ENCODE measurements at places on chromosomes 2 and 18.
A peak's percentile ranks its signal among the peaks of the same experiment; 100 is the strongest.

- DNase-seq = no peak
Measured at GRCh38 chr2:238655974-238656722, 191.7 kb upstream of the TWIST2 start.

- DNase-seq = peak; percentile 30
Measured at GRCh38 chr2:234674781-234675201, 177.9 kb upstream of the ARL4C start.

DNA sequence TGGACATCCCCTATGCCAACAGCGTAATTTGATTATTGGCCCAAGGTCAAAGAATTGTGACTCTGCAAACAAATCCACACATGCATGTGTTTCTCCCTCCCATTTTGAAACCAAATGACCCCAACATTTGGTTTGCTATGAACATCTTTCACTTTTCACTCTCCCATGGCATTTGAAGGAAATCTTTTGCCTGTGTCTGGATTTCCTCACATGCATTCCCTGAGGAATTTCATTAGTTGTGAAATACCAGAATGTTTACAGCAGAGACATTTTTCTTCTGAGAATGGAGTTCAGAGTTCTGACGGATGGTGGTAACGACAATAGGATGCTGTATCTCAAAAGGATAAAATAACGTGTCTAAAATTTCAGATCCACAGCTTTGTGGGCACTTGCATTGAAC lies 60.3 kb upstream of the LMAN1 start:
- DNase-seq = no peak

GRCh38 chr2:221334481-221335218 lies 237.5 kb downstream of the EPHA4 start:
- DNase-seq = no peak

DNA sequence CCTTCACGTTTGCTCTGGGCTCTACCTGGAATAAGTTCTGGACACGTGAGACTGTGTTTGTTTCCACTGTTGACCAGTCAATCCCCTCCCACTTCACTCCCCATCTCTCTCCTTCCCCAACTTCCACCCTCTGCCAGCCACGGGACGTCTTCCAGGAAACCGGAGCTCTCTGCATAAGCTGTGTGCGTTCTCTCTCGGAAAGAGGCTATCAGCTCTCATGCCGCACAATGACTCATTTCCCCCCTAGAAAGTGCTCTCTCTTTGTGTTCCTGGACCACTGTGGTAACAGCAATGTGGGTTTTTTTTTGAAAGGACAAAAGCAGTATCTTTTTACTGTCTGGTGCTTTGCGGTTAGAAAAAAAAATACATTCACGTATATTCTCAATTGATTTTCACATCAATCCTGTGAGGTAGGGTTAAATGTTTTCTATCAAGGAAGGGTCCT lies 10.2 kb downstream of the PROKR1 start:
- DNase-seq = no peak

DNA sequence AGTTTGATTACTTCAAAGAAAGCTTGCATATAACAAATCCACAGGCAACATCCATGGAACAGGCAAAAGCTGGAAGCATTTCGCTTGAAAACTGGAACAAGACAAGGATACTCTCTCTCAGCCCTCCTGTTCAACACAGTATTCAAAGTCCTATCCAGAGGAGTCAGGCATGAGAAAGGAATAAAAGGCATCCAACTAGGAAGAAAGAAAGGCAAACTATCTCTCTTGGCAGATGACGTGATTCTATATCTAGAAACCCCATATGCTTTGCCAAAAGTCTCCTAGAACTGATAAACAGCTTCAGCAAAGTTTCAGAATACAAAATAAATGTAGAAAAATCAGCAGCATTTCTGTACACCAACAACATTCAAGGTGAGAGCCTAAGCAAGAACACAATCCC lies 34.1 kb upstream of the MC4R start:
- DNase-seq = no peak

DNA sequence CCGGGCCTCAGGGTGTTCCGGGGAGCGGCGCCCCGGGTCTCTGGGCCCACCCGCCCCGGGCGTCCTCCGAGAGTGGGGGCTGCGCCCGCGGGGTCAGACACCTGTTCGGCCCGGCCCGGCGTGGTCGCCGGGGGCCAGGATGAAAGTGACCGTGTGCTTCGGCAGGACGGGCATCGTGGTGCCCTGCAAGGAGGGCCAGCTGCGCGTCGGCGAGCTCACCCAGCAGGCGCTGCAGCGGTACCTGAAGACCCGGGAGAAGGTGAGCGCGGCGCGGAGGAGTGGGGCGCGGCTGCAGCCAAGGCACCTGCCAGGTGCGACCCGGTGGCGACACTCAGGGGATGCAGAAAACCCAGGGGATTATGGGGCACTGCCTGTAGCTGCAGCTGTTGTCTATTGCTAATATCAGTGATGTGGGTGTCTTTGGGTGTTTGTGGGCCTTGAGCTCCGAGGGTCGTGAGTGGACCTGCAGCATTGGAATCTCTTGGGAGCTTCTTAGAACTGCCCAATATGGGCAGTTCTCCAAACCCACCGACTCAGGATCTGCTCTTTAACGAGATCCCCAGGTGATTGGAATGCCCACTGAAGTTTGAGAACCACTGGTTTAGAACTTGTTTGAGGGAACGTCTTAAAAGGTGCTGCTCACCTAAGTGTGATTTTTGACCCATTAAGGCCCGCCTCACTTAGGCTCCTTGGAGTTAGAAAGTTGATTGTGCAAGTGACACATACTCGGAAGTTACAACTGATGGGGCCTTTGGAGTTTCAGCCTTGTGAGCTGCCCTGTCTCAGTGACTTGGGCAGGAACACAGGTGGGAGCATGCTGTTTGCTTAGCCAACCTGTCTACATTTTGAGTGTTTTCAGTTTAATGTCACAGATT lies 823 bp downstream of the PARD3B start:
- peak; percentile 36 for DNase-seq

- no peak for DNase-seq
Measured at GRCh38 chr2:84805250-84805958, 75.5 kb downstream of the TRABD2A start.

- no peak for DNase-seq
Measured at GRCh38 chr2:42421157-42421485, 60.1 kb upstream of the COX7A2L start.

DNA sequence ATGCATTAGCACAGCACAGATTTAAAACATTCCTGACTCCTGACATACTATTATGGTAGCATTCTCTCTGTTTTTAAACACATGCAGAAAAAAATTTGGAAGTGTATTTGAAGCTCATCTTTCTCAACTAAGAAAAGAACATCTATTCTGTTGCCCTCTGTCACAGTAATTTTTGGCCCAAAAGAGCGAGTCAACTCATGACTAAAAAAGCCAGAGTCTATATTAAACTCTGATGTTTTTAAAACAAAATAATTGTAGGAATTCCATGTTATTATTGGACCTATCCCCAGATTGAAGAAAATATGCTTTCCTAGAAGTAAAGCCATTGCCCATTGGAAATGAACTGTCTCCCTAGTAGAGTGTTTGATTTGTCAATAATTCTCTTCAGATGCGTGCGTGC lies 96.7 kb downstream of the CRIM1 start:
- DNase-seq = no peak

DNA sequence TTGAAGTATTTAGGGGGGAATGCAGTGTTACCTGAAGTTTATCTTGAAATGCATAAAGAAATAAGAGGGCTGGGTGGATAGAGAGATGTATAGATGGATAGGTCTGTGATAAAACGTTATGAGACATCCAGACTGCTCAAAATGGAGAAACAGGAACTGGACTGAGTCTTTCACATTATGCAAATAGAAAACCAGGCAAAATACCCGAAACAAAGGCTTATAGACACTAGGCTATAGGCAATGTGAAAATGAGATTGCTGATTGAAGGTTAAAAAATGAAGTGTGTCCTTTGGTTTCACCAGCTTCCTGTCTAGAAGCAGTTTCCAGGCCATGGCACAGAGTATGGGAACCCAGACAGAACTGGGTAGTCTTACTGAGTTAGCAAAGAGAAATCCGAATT lies 24.9 kb upstream of the SLC3A1 start:
- no peak for DNase-seq

GRCh38 chr2:232348936-232349335 lies 29.6 kb upstream of the ALPP start:
- DNase-seq = no peak

DNA sequence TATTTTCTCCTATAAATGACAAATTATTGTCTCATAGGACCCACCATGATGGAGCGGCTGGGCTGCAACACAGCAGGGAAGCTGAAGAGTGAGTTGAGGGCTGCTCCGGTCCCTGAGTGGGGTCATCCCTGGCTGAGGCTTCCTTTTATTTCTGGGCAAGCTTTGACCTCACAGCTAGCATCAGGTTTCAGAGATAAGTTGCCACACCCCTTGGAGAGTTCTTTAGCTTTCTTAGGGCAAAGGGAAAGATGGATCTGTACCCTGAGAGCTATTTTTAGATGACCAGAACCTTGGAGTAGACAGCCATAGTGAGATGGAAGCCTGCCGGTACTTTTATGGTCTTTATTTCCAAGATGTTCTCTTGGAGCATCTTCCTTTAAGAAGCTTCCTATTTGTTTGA lies 11.5 kb downstream of the MYL1 start:
- no peak for DNase-seq

DNA sequence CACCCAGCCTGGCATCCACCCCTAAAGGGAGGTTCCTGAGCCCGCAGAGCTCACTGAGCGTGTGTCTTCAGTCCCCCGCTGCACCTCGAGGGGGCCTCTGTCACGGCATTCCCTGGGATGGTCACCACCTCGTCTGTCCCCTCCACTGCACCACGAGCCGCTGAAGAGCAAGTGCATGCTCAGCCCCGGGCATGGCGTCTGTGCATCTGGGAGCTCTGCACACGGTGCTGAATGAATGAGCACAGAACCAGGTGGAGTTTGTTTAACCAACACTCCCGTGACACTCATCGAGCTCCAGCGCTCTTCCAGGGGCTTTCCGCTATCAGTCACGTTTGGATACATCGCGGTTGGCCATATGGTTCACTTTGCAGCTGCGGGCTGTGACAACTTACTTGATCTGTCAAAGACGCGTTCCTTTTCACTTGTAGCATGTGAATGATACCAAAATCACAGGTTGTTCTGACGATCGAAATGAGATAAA lies 9.2 kb downstream of the ALLC start:
- DNase-seq = no peak

GRCh38 chr2:219112651-219113338 lies 47.8 kb downstream of the NHEJ1 start:
- no peak for DNase-seq

DNA sequence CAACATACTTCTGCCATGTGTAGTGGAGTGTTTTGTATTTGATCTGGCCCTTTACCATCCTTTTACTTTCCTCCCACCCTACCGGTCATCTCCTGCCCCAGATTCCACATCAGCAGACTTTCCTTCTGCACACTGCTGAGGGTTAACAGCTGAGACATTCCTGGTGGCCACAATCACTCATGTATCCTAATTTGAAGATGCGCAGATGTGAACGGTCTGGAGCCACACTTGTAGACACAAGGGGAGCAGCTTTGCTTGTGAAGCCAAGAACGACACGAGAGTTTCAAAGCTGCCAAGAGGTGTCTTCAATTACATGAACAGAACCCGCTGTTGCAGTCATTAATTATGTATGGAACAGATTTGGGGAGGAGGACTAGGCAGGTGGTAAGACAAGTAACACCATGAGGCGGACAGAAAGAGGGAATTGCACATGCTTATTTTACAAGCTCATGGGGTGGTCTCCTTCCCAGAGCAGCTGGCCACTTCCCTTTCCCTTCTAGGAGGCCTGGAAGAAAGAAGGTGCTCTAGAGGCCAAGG lies 260.7 kb upstream of the KLHL29 start:
- DNase-seq = no peak

- no peak for DNase-seq
Measured at GRCh38 chr2:40204268-40204667, 247.6 kb downstream of the SLC8A1 start.

DNA sequence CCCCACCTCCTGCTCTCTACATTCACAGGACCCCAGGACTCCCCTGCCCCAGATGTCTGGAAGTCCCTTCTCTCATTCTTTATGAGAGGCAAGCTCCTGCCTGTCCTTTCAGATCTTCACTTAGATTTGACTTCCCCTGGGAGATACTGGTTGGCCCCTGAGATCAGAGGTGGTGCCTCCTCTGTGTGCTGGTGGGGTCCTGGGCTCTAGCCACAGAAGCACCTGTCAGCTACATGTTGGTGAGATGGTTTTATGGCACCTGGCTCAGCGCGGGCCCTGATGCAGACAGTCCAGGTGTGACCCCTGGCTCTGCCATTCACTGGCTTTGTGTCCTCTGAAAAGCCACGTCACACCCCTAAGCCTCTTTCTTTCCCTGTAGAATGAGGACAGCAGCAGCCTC lies 369.6 kb upstream of the ID2 start:
- DNase-seq = no peak

DNA sequence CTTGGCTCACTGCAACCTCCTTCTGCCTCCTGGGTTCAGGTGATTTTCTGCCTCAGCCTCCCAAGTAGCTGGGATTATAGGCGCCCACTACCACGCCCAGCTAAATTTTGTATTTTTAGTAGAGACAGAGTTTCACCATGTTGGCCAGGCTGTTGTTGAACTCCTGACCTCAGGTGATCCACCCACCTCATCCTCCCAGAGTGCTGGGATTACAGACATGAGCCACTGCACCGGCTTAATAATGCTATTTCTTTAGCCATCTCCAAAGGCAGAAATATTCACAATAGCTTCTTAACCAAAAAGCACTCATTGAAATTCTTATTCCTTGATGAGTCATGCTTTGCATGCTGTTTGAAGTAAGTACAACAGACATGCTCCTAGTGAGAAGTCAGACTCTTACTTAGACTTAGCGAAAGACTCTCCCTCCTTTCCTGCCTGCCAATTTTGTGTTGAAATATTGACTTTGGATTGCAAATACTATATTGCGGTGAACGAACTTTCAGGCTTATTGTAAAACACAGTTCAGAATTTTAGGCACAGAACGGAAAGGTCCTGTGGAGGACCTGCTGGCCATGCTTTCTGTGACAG lies 4.4 kb downstream of the ACTR3 start:
- DNase-seq = peak; percentile 47

DNA sequence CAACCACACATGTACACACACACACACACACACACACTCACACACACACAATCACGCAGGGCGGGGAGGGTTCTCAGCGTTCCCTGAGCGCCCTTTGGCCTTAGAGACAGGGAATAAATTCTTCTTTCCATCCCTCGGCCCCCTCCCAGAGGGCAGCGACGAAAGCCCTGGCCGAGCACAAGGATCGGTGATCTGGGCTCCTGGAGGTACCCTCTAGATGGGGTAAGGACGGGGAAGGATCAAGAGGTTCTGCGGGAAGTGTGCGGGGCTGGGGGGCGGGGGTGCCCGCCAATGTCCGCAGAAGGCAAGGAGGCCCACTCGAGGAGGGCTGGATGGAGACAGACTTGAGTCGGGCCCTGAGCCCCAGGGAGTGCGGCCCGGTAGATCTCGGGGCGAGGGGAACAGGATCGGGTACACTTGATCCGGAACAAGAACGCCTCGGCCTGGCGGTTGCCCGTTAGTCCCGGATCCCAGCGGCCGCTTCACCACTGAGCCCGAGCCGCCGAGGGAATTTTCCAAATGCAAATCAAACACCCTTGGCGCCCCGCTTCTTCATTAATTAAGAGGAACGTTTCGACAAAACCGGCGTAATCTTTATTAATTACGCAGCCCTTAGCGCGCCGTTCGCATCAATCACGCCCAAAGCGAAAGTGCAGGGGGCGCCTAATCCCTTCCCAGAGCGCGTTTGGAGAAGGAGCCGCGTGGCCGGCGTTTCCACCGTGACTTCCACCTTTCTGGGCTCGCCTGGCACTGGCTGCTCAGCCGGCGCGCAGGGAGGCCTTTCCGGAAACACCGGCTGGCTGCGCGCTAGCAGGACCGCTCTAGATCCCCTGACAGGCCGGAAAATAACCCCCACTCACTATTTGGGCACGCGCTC lies 7.0 kb upstream of the PAX3 start:
- DNase-seq = no peak

All from T47D (cell line).